ENCODE measurements at places on chromosomes 3 and 15.

DNA sequence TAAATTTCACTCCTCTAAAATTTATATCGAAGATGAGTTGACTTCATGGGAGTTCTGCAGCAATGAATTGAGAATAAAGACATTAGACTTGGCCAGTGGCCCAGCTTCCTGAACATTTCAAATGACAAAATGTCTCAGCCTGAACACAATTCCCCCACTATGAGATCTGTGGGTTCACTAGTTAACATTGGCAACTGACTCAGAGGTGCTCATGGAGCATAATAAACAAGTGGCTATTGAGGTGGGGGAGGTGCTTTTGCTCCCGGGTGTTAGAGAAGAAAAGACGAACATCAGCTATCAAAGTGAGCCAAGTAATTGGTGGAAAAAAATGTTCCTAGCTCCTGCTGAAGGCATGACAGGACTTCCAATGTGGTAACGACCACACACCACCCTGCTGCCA, 6.3 kb downstream of the ATP13A4 start:
- no peak for DNase-seq

DNA sequence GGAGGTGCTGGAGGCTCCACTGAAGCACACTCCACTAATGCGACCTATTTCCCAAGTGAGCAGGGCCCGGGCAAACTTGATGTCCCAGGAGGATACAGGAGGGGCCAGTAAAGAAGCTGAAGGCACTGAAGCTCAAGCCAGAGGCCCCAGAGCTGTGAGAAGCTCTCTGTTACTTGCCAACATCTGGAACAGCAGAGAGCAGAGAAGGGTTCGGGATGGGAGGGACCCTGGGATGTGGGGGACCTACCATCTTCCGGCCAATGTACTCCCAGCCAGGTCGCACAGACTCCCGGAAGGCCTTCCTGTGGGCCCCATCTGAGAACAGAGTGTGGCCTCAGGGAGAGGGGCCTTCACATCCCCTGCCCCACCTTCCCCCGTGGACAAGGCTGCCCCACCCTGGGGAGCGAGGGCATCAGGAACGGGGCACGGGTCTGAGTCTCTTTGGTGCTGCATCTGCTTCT, 3.1 kb downstream of the HHATL start:
- no peak for DNase-seq

DNA sequence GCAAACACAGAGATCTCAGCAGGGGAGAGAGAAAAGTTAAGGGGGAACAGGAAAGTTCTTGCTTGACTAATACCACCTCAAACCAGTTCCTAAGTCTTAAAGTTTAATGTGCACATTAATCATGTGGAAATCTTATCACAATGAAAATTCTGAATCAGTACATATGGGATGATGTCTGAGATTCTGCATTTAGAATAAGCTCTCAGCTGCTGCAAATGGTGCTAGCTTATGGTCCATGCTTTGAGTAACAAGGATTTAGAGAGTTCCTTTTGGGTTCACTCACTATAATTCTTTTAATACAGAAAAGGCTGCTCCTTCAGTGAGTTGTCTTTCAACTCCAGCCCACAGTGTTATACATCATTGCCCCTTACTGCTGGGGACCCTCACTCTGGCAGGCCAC, 99.5 kb upstream of the THRB start:
- DNase-seq: no peak

GRCh38 chr3:157091083-157091833, 68.7 kb downstream of the CCNL1 start:
- DNase-seq: no peak

- DNase-seq: no peak
Measured at GRCh38 chr3:130948001-130948773, 54.3 kb downstream of the ATP2C1 start.

- no peak for DNase-seq
Measured at GRCh38 chr15:83082730-83083386, 15.8 kb upstream of the BTBD1 start.

GRCh38 chr15:47964229-47964628, 156.6 kb upstream of the SLC24A5 start:
- no peak for DNase-seq

DNA sequence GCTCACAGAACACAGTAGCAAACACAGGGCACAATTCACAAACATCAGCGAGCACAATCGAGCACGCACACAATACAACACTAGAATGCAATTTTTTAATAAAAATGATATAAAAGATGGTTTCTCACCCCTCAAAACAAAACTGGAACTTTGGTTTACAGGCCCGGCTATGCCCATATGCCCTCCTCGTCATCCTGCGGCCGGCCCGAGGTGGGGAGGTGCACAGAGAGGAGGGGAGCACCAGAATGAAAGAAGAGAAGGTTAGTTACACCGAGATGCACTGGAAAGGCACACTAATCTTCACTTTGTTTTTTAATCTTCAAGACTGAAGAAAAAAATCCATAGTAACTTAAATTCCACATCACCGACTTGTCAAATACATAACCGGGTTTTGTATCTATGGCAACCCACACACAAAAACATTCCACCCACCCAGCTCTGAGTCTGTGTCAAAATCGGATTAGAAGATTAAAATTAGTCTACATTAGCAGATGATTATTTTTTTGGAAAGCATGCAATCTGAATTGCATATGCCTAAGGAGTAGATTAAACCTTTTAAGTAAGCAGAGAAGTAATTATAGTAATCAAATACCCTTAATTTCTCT, 196.7 kb upstream of the WNT5A start:
- DNase-seq: no peak

- DNase-seq: no peak
Measured at GRCh38 chr3:122415762-122416654, at the start of gene WDR5B. Gene WDR5B (minus strand): TSS chr3:122416062. CDS start chr3:122415528, 534 bp downstream.

- DNase-seq: no peak
Measured at GRCh38 chr3:11206953-11207352, 52.7 kb downstream of the HRH1 start.

DNA sequence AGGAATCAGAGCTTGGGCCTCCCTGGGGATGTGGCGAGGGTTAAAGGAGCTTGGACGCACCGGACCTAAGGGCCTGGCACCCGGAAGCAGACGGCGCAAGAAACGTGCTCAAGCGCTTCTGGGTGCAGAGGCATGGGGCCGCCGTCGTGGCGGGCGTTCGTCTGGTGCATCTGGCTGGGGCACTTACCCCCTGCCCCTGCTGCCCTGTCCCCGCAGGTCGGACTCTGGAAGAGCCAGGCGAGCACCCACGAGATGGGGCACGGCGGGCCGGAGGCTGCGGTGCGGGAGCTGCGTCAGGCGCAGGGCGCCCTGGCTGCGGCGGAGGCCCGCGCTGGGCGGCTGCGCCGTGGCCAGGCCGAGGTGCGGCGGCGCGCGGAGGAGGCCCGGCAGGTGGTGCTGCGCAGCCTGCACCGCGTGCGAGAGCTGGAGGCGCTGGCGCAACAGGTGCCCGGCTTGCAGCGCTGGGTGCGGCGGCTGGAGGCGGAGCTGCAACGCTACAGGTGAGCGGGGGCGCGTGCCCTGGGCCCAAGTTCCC, 2.5 kb downstream of the EFCC1 start:
- DNase-seq: no peak

DNA sequence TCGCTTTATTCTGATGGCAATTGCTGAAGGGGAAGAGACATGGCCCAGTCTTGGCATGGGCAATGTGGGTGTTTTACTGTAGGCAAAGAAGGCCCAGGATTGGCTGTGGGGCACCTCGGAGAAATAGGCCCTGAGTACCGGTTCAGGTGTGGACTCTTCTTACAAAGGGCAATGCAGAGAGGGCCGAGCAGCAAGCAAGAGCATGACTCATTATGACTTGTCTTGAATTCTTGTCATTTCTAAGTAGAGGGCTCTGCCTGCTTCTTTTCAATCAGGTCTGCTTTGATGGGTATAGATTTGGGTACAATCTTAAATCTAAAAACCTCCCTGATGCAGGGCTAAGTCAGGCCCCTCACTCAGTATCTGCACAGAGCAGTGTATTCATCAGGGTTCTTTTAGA, 14.8 kb upstream of the BUB1B start:
- DNase-seq: no peak

DNA sequence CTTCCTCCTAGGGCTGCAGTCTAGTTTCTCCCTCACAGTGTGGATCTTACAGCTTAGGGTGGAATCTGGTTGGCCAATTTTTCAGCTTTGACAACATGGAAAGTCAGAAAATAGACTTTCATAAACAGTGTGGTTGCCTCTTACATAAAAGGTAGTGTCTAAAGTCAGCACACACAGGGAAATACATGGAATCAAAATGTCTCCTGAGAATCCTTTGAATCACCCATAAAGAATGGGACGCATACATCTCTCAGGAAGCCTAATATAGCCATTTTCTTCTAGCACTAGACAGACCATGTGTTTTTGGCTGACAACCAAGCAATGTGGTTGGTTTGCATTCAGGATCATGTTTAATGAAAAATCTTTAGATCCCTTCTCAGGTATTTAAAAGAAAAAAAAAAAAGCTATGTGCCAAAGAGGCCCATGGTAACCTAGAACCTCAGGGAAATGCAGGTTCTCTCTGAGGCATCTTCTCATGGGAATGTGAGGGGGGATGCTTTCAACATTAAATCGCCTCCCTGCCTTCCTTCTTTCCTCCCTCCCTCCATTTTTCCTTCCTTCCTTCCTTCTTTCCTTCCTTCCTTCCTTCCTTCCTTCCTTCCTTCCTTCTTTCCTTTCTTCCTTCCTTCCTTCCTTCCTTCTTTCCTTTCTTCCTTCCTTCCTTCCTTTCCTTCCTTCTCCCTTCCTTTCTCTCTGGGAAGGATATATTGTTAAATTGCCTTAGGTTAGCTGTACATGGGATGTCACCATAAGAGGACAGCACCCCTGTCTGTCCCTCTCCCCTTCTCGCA, 34.3 kb upstream of the ZBTB38 start:
- DNase-seq: no peak

GRCh38 chr15:66025015-66025452, 155.7 kb downstream of the RAB11A start:
- DNase-seq: no peak

GRCh38 chr3:184405075-184406030, 25.5 kb downstream of the CHRD start:
- no peak for DNase-seq

DNA sequence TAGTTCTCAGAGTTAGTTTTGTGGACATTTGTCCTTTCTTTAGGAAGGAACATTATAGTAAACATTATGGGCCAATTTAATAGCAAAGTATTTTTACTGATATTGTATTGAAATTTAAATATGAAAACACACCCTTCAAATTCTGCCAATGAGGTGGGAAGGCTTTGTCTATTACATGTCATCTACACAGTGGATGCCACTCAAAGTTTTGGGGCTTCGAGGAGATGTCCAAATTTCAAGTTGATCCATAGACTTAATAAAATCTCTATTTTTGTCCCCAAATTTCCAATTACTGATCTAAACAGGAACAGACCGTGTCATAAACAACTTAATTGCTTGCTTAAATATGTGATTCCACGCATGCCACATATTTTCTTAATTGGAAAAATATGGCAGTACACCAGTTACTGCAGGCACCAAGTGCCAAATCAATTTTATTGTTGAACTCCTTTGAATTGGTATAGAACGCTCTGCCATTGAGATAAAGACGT, 1.7 kb downstream of the SHOX2 start:
- DNase-seq: no peak

GRCh38 chr3:115095236-115095635, 51.9 kb downstream of the ZBTB20 start:
- DNase-seq: no peak

GRCh38 chr3:158205994-158206393, 96.1 kb downstream of the RSRC1 start:
- DNase-seq: no peak

DNA sequence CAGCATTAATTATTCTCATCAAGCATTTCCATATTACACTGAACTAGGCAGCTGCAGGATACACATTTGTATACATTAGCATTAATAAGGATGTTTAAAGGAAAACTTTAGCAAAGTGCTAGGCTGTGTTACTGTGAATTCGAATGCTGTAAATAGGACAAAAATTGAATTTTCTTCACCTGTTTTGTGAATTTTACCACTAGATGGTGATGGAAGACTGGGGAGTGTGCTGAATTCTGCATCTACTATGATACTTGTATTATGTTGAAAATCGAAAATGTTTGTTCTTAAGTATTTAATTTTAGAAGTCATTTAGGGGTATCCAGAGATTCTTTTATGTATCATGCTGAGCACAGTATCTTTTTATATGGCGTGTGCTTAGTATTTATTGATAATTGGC, 12.3 kb upstream of the P2RY14 start:
- no peak for DNase-seq

DNA sequence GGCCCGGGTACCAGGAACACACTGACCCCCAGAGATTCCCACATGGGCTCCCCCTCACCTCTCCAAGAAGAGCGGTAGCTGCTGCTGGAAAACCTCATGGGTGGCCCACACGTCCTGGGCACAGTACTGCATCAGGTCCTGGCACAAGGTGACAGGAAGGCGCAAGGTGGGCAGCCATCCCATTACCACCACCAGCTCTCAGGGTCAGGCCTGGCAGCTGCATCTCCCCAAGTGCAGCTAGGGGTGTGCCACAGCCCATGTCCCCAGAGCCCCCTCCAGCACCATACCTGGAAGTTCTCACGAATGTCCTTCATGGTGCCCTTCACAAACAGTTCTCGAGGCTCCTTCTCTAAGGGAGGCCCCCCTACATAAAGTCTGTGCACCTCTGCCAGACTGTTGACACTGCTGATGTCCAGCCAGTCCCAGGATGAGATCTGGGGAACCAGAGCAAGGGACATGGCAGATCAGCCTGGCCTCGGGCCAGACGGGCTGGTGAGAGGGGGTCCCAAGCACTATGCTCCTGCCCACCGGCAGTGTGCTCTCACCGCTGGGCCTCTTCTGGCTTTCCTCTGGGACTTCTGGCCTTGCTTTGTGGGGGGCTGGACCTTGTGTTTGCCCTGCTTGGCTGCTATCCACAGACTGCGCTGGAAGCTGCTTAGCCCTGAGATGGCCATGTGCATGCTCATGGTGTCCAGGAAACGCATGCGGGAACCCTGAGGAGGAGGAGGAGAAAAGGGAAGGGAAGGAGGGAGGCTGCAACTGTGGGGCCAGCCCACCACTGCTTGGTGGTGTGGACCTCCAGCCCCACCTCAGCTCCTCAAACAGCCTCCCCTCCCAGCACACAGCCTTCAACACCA, 6.0 kb downstream of the POLG start:
- no peak for DNase-seq

GRCh38 chr3:56886314-56886713, 84.6 kb upstream of the ARHGEF3 start:
- DNase-seq: no peak

- DNase-seq: no peak
Measured at GRCh38 chr15:85463276-85463892, 83.0 kb downstream of the AKAP13 start.

All from bone marrow (tissue), 2 donors.